ENCODE measurements at places on chromosomes 3 and 15. TPM values are rescaled to one million over a fixed set of nuclear protein-coding genes. Genes with fewer than 3 reads are reported as not detected.

DNA sequence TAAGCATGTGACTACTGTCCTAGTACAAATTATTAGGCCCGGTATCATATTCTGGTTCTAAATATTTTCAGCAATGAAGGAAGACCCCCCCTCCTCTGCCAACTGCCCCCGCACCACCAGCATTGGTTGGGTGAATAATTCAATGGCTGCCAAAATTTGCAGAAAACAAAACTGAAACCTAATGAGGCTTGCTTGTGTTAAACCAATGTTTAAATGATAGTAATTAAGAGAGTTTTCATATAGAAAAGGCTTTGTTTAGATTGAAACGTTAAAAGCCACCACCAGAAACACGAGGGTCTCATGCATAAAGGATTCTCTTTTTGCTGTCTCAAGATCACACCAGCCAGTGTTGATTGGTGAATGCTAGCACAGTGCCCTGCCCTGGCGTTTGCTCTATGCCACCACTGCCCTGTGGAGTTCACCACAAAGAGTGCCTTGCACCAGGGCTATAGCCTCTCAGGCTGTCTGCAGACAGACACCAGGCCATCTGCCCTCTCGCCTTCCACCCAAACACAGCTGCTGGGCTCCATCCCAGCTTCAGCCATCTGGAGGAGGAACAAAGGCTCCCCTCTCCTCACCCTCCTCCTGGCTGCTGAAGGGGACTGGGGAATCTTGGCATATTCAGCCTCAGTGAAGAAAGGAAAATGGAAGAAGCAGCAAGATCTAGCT is 200.3 kb upstream of the PFN2 start:
- DNase-seq: no peak

DNA sequence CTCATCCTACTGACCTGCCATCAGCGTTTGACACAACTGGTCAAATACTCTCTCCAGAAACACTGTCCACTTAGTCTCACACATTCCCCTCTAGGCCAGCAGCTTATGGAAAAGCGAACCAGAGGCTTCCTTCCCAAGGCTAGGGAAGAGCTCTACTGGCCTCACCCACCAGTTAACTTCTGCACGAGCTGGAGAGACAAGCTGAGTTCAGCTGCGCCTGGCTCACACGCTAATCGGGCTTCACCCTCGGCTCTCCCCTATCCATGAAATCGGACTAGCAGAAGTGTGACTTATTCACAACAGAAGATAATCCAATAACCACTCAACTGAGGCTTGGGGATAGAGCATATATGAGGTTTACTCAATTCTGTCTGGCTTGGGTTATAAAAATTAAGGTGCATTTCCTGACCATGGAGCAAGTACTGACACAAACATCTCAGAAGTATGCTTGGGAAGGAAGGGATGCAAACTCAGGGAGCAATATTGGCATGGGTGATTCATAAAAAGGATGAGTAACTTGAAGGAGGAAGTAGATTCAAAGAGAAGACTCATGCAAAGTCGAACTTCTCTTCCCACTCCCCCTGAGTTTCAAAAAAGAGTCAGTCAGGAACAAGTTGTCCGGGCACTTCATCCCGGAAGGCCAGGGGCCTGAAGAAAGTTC is 73.1 kb downstream of the XXYLT1 start:
- no peak for DNase-seq

GRCh38 chr15:40239404-40239692 is 485 bp downstream of the PAK6 start:
- no peak for DNase-seq

- no peak for DNase-seq
Observed at GRCh38 chr3:52712291-52713212, 6.6 kb downstream of the SPCS1 start.

DNA sequence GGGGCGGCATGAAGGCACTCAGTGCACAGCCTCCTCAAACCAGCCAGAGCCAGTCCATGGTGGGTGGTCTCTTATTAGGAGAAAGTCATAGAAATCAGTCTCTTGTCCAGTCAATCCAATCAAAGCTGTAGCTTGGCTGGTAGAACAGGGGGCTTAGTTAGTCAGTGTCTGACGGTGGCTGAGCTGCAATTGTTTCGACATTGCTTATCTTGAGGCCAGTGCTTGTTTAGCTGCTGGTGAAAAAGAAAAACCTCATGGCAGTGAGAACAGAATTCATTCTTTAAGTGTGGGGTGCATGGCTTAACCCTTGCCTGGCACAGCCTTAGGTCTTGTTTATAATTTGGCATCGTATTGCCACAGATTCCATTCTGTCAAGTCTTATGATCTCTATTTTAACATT is 53.9 kb downstream of the FGD5 start:
- no peak for DNase-seq

DNA sequence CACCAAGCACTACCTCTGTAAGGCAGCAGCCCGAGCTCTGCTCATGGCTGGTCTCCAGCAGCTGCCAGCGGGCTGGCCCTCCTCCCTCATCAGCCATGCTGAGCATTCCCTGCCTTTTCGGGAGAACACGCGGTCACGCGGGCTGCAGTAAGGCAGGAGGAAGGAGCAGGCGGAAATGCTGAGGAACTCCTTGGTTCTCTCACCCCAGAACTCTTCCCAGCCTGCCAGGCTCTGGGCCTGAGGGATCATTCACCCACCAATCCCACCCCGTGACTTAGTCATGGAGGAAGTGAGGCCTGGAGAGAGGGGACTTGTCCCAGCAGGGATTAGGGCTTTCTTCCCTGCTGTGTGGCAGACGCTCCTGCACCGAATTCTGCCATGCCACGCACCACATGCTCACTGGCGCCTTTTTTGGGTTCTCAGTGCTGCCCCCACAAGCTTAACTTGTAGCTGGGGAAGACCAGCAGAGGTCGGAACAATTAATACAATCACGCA is 42.9 kb upstream of the RPL32 start:
- DNase-seq: no peak

FBXW12 gene
- not detected for total RNA-seq
